ENCODE measurements at places on chromosomes 12 and 14. TPM values are rescaled to one million over a fixed set of nuclear protein-coding genes. Genes with fewer than 3 reads are reported as not detected.

SSTR1 gene
- not detected for polyA plus RNA-seq

DNA sequence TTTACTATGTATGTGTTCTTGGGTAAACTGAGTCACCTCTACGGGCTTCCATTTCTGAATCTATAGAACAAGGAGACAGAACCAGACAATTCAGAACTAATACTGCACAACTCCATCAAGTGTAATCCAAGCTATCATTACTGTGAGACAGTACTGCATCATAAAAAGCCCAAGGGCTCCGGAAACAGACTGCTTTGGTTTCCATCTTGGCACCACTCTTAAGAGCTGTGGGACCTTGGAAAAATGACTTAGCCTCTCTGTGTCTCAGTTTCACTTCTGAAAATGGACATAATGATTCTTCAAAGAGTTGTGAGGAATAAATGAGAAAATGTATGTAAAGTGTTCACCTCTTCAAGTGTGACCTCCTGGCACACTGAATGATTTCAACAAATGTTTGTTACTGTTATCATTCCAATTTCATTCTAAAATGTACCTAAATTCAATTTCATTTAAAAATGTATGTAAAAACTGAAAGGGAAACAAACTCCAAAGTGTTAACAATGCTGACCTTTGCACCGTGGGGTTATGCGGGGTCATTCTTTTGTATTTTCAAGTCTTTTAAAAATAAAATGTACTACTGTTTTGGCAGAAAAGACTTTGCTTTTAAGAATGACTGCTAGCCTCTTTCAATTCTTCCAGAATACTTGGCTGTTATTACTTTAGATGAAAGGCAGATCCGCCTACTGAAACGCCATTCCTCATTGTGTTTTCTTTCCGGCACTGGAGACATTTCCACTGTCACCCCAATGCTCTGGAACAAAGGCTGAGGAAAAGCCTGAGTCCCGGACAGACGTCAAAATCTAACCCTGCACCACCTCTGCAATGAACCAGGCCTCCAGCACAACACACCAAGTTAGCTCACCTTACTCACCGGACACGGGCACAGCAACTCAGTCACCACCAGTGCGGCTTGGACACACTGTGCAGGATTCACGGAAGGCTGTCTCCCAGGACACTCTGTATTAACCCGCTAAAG lies 62.8 kb downstream of the TMCC3 start:
- DNase-seq, result no peak
- peaks cover 20% of the 10 kb centered on the region for H3K4me1 ChIP-seq
- H3K27ac ChIP-seq, result no peak overlapping the region
- no peaks in the 10 kb centered on the region for H3K27me3 ChIP-seq
- H3K4me3 ChIP-seq, result no peak overlapping the region
- H3K36me3 ChIP-seq, result no peaks in the 10 kb centered on the region

LRCOL1 gene
- not detected for polyA plus RNA-seq

DNA sequence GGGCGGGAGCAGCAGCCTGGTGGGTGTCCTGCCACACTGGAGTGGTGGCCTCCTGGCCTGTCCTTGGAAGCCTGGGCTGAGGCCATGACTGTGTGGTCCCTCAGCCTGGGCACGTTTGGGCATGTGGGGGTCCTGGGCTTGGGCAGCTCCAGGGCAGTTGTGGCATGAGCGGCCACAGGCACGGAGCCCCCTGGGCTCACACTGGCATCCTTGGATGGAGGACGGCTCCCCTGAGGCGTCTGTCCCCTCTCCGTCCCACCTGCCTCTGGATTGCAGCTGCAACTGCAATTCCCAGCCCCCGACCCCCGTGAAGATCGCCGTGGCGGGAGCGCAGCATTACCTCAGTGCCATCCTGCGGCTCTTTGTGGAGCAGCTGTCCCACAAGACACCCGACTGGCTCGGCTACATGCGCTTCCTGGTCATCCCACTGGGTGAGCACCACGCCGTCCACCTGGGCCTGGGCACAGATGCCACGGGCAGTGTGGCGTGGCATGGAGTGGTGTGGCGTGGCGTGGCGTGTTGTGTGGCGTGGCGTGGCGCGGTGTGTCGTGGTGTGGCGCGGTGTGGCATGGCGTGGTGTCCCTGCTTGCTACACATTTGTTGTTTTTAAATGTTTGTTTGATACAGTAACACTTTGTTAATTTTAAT lies 15.1 kb upstream of the TEX22 start:
- peaks cover 4% of the 10 kb centered on the region for H3K36me3 ChIP-seq
- no peaks in the 10 kb centered on the region for H3K27me3 ChIP-seq
- peaks cover 11% of the 10 kb centered on the region for H3K4me1 ChIP-seq
- no peak overlapping the region for H3K4me3 ChIP-seq

GRCh38 chr12:116821291-116821690 lies 60.0 kb downstream of the HRK start:
- H3K36me3 ChIP-seq, result no peaks in the 10 kb centered on the region
- no peak overlapping the region for H3K4me3 ChIP-seq
- DNase-seq, result no peak
- peaks cover 29% of the 10 kb centered on the region for H3K4me1 ChIP-seq

GRCh38 chr12:21576431-21576830 lies 28.2 kb downstream of the GYS2 start:
- H3K4me3 ChIP-seq, result no peak overlapping the region
- H3K4me1 ChIP-seq, result no peaks in the 10 kb centered on the region
- peaks cover 1% of the 10 kb centered on the region for H3K27me3 ChIP-seq
- no peaks in the 10 kb centered on the region for H3K36me3 ChIP-seq
- no peak overlapping the region for H3K27ac ChIP-seq
- DNase-seq, result no peak

GRCh38 chr12:52601671-52602070 lies 408 bp upstream of the KRT72 start:
- H3K4me1 ChIP-seq, result peaks cover 2% of the 10 kb centered on the region
- H3K27ac ChIP-seq, result no peak overlapping the region
- DNase-seq, result no peak
- H3K36me3 ChIP-seq, result peaks cover 5% of the 10 kb centered on the region
- no peak overlapping the region for H3K4me3 ChIP-seq

C12orf60 gene
- 0.57 TPM for polyA plus RNA-seq

DNA sequence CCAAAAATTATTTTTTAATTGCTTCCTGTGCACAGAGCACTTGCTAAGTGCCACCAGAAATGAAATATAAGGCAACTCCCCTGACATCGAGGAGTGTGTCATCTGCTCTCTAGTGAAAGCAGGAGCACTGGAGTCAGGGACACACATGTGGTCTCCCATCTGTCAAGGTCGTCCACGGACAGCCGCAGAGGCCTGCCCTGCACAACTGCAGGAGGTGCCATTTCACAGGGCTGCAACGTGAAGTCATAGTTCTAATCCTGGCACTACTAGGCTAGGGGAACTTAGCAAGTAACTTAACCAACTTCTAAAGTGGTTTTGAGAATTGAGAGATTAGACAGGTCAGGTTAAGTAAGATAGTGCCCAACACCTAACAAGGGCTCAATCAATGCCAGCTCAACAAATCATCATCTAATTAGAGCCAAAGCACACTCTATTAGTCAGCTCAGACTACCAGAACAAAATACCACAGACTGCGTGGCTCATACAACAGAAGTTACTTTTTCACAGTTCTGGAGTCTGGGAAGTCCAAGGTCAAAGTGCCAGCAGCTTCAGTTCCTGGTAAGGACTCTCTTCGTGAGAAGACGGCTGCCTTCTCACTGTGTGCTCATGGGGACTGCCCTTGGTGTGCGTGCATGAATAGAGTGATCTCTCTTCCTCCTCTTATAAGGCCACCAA lies 30.7 kb downstream of the FOXN3 start:
- peak overlapping the region; percentile 76 for H3K27ac ChIP-seq
- peaks cover 3% of the 10 kb centered on the region for H3K27me3 ChIP-seq
- H3K36me3 ChIP-seq, result no peaks in the 10 kb centered on the region
- peak overlapping the region; percentile 31 for H3K4me3 ChIP-seq

DNA sequence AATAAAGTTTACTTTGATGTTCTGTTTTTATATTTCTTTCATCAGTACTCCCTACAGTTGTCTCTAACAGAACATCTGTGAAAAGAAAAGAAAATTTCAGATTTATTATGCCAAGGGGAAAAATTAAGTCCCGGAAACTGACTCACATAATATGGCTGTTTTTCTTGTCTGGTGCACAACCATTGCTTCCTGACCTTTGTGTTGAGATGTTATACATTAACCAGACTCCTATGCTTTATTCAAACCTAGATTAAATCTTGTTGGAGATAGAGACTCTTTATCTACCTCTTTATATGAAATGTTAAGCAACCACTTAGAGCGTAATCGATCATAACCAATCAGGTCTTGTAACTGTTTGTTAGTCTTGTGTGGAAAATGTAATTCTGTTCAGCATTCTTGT lies 37.6 kb upstream of the BICD1 start:
- DNase-seq, result no peak
- H3K27me3 ChIP-seq, result peaks cover 4% of the 10 kb centered on the region
- H3K4me3 ChIP-seq, result no peak overlapping the region
- no peaks in the 10 kb centered on the region for H3K4me1 ChIP-seq
- H3K27ac ChIP-seq, result no peak overlapping the region

- DNase-seq, result no peak
- H3K4me3 ChIP-seq, result no peak overlapping the region
- H3K36me3 ChIP-seq, result peaks cover 33% of the 10 kb centered on the region
- H3K4me1 ChIP-seq, result peaks cover 6% of the 10 kb centered on the region
These were observed 207.2 kb upstream of the BCL2L14 start for GRCh38 chr12:11863478-11863906.

DNA sequence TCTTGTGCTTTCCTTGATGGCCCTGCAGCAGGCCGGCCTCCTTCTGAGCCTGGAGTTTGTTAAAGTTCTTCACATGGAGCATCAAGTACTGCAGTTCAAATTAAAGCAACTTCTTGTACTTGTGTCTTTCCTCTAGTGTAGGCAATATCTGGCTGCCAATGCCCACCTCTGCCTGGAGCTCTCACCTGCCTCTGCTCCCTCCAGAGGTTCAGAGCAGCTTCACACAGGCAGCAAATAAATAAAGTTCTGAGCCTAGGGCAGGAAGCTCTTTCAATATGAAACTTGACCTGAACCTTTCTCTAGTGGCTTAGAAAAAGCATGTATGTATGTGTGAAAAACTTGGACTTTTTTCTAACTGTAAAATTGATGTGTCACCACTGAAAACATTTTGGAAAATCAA lies 65.9 kb downstream of the ITPR2 start:
- H3K27ac ChIP-seq, result no peak overlapping the region
- H3K36me3 ChIP-seq, result peaks cover 6% of the 10 kb centered on the region
- DNase-seq, result no peak
- no peaks in the 10 kb centered on the region for H3K27me3 ChIP-seq
- no peak overlapping the region for H3K4me3 ChIP-seq

DNA sequence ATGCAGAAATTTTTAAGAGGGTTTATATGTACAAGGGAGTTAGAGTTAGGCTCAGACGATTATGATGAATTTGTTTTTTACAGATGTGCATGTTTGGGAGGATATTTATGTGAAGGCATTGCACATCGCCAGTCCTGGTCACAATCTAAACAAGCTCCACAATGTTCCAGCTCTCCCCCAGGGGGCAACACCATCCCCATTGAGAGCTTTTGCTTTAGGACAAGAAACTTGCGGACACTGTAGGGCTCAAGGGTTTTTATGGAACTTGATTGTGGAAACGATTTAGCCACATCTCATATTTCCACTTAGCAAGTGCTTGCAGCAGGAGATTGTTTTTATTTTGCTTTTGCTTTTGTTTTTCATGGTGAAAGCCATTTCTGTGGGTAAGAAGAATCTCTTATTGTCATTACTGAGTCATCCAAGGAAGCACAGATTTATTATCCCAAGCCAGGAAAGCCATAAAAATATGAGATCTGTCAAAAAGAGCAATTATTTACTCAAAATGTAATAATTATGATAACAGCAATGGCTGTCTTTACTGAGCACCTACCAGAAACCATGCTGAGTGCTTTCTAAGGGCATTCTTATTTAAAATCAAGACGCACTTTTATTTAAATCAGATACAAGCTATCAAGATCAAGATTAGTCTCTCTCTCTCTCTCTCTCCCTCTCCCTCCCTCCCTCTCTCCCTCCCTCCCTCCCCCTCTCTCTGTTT lies 276.7 kb upstream of the SRRM4 start:
- no peak for DNase-seq
- H3K4me1 ChIP-seq, result no peaks in the 10 kb centered on the region
- no peak overlapping the region for H3K27ac ChIP-seq
- H3K27me3 ChIP-seq, result peaks cover 2% of the 10 kb centered on the region

- H3K4me1 ChIP-seq, result no peaks in the 10 kb centered on the region
- no peak overlapping the region for H3K4me3 ChIP-seq
- DNase-seq, result no peak
- no peaks in the 10 kb centered on the region for H3K36me3 ChIP-seq
These were observed 13.8 kb downstream of the MGP start for GRCh38 chr12:14871886-14872285.

- peaks cover 4% of the 10 kb centered on the region for H3K27me3 ChIP-seq
- H3K4me3 ChIP-seq, result no peak overlapping the region
- DNase-seq, result no peak
- H3K27ac ChIP-seq, result no peak overlapping the region
These were observed 41.1 kb downstream of the SLCO1B1 start for GRCh38 chr12:21172079-21172478.

DNA sequence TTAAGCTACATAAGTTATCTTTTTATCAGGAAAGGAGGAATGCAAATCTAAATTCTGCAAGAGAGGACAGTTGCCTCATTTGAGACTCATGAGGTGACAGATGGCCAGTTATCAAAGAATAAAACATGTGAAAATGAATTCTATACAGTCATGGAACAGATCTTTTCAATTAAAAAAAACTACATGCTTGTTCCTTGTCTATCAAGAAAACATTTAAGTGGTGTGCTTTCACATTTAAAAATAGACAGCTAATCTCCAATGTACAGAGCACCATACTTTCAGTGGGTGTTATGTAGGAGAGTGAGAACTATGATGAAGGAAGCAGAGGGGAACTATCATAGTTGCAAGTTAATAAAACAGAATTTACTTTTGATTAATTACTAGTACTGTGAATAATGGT lies 76.7 kb upstream of the TTC7B start:
- H3K4me3 ChIP-seq, result no peak overlapping the region
- peaks cover 9% of the 10 kb centered on the region for H3K36me3 ChIP-seq
- DNase-seq, result no peak
- H3K4me1 ChIP-seq, result no peaks in the 10 kb centered on the region

- no peak overlapping the region for H3K27ac ChIP-seq
- DNase-seq, result no peak
- peaks cover 8% of the 10 kb centered on the region for H3K36me3 ChIP-seq
- peaks cover 1% of the 10 kb centered on the region for H3K27me3 ChIP-seq
- H3K4me3 ChIP-seq, result no peak overlapping the region
These were observed 5.1 kb downstream of the TESC start for GRCh38 chr12:117093918-117094630.

Measured in immature natural killer cell (primary cell).